NCI-H187 (cell line): ENCODE measurements at places on chromosomes 16 and 17.

GRCh38 chr17:12958786-12959185 is 59.0 kb downstream of the ELAC2 start:
- no peak for DNase-seq

DNA sequence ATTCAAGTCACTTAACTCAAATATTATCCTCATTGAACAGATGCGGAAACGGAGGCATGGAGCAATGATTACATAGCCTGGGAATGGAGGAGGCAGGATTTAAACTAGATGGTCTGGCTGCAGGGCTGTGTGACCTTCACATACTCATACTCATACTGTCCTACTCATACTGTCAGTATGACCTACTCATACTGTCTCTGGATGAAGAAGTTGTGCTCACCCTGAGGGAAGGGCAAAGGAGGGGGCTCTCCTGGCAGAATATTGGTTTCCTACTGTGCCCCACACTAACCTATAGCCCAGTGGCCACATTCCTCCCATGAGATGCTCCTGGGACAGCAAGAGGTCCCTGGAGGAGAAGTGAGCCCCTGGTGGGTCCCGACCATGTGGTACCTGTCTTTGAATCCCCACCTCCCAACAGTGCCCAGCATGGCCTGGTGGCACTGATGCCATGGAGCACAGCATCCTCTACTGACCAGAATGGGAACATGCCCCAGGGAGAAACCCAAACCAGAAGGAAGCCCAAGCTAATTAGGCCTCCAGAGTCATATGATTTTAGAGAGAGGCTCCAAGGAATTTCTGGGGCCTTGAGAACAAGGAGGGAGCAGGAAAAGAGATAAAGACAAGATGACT is 197.3 kb upstream of the SDK2 start:
- DNase-seq: no peak

DNA sequence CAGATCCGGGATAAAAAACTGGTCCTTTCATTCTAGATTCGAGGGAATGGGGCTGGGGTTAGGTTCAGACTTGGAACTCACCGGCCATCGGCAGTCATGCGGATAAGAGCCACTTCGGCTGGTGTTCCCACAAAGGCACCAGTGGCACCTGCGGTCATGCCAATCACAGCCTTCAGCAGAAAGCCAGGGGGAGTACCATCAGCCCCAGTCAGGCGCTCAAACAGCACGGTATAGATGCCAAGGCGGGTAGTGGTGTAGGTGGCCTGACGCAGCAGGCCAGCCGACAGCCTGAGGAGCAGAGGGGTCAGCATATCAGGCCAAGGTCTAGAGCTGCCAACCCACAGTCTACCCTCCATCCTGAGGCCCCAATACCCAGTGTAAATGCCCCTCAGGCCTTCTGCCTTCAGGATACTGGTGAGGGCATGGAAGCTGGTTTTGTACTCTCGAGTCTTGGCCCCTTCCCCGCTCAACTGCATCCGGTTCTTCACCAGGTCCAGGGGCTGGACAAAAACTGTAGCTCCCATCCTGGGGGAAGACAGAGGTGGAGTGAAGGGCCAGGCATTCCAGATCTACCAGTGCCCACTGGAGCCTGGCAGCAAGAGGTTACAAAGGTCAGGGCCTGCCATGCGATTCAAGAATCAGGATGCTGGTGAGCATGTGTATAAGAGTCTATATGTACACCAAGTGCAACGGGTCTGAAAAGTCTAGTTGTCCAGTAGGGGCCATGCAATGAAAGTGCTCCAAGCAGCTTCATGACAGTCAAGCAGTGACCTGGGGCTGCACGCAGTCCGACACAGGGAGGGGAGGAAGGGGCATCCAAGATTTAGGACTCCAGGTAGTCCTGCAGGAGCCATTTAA is 929 bp downstream of the SLC25A11 start:
- DNase-seq: no peak

- no peak for DNase-seq
These were observed 48.7 kb upstream of the FOXJ1 start for GRCh38 chr17:76189741-76190140.

DNA sequence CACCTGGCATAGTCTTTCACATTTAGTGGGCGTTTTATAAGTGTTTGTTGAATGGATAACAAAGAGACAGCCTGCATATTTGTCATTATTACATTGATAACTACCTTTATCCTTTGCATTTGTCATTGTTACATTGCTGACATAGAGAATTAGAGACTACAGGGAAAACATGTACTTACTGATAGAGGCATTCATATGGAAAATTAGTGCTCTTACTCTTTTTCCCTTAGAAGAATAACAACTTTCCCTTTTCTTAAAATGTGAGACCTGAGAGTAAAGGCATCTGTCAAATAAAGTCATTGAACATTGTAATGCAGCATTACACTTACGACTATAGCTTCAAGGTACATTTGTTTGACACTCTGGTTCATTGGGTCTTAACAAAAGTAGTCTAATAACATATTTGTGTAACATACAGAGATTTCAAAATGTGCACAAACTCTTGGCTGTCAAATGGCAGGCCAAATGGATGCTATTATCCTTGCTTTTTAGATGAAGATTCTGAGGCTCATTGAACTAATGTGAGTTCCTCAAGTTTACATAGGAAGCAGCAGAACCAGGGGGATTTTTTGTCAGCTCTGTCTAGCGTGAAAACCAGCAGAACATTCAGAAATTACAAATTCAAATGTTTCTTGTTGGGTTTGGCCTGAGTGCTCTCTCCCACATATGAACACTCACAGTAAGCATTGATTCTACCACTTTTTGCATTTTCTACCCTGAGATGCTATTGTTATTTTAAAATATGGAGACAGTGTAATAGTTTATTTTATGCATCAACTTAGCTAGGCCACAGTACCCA is 28.5 kb downstream of the SMIM36 start:
- no peak for DNase-seq

GRCh38 chr16:642189-643049 is 791 bp downstream of the MCRIP2 start:
- DNase-seq: no peak

GRCh38 chr16:84717484-84717883 is 17.7 kb downstream of the USP10 start:
- DNase-seq: no peak

DNA sequence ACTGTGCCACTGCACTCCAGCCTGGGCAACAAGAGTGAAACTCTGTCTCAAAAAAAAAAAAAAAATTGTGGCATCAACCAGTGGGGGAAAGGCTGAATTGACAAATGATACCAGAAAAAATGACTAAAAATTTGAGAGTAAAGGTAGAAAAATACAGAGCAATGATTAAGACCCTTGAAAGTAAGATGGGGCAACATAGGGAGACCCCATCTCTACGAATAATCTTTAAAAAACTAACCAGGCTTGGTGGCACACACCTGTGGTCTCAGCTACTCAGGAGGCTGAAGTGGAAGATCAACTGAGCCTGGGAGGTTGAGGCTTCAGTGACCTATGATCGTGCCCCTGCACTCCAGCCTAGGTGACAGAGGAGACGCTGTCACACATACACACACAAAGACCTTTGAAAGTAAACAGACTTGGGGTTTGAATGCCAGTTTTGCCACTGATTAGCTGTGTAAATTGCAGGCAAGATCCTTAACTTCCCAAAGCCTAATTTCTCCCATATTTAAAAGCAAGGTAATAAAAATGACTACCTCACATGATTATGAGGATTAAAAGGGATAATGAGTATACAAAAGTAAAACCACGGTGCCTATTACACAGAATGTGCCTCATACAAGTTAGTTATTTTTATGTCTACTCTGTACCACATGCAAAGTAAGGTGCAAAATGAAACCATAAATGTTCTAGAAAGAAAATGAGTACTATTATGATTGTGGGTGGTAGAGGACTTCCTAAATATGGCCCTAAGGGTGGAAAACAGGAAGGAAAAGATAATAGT is 21.7 kb upstream of the PAFAH1B1 start:
- DNase-seq: no peak

GRCh38 chr17:59533694-59534093 is 31.7 kb upstream of the DHX40 start:
- no peak for DNase-seq

GRCh38 chr16:30068333-30068732 is 2.8 kb downstream of the ALDOA start:
- no peak for DNase-seq

DNA sequence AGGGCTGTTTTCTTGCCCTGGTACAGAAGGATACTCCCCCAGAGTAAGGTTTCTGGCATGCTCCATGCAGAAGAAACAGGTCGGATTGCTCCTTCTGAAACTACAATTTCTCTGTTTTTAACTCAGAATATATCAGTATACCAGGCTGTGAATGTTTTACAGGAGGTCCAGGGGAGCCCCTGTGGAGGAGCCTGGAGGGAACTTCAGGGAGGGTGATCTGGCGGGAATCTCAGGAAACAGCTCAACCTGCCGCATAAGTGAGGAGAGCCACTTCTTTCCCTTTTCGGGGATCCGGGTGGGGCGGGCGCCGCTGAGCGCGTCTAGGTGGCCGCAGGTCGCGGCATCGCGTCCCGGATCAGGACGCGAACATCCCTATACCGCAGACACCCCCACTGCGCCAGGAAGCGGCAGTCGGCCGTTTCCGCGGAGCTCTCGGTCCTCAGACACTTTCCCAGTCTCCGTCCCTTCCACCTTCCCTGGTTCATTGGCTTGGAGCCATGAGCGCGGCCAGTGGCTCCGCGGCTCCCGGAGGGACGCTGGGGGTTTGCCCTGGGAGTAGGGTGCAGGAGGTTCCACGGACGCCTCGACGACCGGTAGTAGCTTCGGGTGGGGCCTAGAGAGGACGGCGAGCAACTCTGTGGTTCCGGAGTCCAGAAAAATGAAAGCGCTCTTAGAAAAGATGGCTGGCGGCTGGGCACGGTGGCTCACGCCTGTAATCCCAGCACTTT is 3.1 kb upstream of the ZNF764 start:
- DNase-seq: no peak

DNA sequence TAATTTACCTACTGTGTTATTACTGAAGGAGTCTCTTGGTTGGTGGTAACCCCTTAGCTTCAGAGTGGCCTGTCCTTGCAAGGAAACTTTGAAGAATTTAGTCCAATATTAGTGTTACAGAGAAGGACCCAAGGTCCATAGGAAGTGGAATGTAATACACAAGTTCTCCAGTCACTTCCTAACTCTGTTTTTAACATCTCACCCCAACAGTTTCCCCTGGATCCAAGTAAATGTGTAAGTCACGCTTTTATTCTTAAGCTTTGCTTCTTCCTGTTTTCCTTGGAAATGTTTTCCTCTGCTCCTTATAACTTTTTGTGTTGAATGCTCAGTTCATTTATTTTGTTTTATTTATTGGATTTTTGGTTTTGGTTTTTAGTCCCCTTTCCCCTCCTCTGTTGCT is 25.9 kb upstream of the RPRML start:
- no peak for DNase-seq

GRCh38 chr17:5608399-5609112 is 24.2 kb upstream of the NLRP1 start:
- no peak for DNase-seq

- DNase-seq: no peak
These were observed 187.0 kb downstream of the SOX9 start for GRCh38 chr17:72307836-72308235.

DNA sequence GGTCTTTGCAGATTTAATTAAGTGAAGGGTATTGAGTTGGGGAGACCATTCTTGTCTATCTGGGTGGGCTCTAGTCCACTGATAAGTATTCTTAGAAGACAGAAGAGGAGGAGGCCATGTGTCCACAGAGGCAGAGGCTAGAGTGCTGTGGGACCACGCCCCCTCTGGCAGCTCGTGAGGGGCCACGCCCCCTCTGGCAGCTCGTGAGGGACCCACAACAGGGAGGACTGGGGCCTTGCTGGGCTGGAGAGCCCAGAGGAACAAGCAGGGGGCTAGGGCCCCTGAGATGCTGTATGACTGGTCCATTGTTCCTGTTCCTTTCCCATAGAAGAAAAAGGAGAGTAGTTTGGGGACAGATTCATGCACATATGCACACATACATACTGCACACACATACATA is 106.8 kb downstream of the METRNL start:
- no peak for DNase-seq

DNA sequence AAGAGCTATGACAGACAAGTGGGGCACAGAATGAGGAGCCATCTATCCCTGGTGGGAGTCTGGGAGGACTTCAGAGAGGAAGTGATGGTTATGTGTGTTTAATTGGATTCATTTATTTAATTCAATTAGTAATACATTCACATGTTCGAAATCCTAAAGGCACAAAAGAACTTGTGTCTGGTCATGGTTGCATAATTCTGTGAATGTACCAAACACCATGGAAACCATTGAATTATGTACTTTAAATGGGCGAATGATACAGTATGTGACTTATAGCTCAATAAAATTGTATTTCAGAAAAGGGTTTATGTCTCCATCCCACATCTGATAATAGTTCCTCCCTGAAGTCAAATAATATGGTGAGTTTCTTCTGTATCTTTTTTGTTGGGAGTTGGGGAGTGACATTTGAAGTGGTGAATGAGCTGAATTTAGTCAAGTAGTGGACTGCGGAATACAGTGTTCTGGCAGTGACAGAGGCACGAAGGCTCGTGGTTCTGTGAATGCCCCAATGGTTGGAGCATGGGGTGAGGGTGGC is 19.8 kb upstream of the G6PC1 start:
- no peak for DNase-seq

DNA sequence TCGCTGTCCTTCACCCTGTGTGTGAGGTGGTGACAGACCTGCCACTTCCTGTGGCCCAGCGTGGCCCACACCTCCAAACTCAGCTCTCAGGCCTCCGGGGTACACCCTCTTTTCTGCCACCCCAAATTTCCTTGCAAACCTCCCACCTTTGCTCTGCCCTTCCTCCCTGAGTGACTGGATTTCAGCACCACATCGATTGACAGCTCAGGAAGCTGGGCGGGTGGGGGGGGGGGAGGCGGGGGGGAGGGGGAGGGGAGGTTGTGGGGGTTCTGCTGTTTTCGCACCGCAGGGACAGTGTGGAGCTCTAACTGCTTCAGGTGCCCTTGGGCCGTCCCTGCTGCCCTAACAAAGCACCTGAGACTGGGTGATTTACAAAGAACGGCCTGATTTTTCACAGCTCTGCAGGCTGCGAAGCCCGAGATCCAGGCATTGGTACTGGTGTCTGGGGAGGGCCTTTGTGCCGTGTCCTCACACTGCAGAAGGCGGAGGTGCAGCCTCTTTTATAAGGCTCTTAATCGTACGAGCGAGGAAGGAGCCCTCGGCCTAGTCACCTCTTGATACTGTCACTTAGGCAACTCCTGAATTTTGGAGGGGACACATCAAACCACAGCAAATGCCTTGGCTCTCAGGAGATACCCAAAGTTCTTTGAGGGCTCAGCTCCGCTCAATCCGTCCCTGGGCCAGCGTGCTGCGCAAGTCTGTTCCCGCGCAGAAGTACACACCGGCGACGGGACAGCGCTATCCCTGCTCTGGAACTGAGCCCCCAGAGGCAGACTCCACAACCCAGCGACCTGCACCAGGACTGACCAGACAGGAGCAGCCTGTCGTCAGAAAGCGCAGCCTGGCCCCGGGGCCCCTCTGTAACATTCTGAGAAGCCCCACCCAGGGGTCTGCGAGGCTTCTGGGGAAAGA is 3.6 kb downstream of the NDUFAF8 start:
- DNase-seq: no peak

DNA sequence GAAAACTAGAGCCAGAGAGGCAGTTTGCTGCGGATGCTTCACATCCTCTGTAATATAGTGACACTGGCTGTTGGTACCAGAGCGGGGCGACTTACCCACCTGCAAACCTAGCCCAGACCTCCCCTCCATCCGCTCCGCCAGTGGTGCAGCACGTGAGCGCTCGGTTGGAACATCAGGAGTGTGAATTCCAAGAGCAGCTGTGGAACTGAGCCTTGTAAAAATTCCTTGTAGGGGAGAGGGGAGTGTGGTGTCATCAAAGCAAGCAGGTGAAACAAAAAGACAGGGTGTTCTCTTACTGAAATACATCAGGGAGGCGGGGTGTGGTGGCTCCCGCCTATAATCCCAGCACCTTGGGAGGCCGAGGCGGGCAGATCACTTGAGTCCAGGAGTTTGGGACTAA is 51.3 kb downstream of the CCDC42 start:
- DNase-seq: no peak

- DNase-seq: no peak
These were observed 18.5 kb downstream of the C16orf82 start for GRCh38 chr16:27085182-27085581.
